ENCODE measurements at places on chromosomes 1 and 21.

DNA sequence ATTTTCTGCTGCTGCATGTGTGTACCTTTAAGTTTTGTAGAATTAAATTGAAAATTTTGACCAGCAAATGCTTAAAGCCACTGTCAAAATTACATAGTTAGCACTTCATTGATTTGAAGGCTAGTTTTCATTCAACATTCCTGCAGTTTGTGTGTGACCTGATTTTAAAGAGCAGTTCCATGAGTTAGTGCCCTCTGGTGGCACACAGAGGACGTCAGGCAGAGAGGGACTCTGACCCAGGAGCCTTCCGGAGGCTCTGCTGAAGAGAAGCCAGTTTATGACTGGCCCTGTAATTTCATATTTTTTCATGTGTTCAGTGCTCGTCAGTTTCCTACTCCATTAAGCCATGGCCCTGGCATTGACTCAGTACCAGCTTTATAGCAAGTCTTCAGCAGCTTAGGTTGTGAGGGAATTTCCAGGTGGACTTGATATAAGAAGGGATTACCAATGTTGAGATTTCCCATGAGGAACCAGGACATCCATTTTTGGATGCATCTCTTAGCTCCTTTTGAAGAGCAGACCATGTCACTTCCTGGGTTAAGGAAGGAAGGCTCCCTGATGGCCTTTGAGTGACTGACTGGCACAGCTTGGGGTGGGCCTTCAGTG, 104.7 kb downstream of the CAMTA1 start:
- no peak for DNase-seq

DNA sequence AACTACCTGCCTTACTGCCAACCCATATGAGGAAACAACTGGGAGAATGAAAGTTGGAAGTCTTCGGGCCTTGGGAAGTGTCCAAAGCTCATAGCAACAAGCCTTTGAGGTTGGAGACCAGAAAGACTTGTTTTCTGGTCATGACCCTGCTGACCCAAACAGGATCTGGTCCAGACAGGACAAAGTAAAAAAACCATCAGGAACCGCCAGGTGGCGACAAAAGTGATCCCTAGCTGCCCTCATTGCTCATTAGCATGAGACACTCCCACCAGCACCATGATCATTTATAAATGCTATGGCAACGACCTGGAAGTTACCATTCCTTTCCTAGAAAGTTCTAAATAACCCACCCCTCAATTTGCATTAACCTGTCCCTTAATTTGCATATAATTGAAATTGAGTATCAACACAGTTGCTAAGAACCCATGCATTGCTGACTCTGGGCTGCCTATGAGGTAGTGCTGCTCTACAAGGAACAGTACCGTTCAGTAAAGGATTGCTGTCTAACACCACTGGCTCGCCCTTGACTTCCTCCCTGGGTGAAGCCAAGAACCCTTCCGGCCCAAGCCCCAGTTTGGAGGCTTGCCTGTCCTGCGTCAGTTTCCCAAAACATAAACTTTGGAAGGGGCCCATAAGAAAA, 89.0 kb downstream of the URB2 start:
- DNase-seq = no peak

DNA sequence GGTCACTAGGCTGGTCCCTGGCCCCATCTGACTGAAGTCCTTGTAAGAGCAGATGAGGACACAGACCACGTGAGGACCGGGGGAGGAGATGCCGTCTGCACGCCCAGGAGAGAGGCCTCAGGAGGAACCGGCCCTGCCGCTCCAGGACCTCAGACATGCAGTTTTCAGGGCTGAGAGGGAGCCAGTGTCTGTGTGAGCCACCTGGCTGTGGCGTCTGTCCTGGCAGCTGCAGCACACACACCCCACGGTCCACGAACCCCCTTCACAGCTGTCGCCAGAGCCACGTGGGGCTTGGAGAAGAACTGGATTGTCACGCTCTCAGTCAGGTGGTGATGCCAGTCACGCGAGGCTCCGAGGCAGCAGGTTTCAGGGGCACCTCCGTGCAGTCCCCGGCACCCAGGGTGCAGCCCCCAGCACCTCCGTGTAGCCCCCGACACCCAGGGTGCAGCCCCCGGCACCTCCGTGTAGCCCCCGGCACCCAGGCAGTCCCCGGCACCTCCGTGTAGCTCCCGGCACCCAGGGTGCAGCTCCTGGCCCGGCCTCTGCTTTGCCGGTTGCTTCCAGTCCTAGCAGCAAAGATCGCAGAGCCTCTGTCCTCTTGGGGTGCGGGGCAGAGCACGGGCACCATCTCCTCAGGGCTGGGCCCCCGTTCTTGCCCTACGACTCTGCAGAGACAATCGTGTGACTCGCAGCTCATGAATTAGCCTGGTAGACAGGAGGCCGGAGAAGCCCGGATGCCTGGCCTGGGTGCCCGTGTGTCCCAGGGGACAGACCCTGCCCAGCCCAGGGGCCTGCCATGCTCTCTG, 19.0 kb upstream of the SUMO3 start:
- DNase-seq = no peak

DNA sequence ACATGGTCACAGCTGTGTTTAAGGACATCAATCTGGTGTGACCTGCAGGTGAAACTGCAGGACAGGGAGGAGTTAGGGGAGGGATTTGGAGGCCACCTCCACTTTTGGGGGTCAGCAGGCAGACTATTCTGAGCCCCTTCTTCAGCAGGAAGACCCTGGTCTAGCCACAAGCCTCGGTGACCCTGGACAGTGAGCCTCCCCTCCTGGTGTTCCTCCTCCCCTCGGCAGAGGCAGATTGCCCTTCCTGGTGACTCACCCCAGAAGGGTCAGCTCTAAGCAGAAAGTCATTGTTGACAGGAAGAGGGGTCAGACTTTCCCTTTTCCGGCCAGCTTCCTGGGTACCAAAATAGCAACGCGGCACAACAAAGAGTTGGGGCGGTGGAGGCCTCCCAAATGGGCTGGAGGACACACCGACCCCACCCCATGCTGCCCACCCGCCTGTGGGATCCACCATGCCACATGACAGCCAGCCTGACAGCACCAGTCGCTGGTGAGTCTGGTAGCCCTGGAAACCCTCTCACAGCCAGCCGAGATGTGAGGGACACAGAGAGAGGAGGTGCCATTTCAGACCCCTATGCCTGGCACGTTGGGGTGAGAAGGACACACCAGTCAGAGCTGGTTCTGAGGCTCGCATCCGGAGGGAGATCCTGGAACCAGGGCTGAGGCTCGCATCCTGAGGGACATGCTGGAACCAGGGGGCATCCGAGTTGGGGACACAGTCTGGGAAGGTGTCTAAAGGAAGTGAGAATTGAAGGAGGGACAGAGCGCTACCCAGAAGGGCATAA, 14.7 kb upstream of the CSF1 start:
- no peak for DNase-seq

- DNase-seq = no peak
Observed at GRCh38 chr21:45867041-45867666, 114.4 kb upstream of the COL6A1 start.

- no peak for DNase-seq
Observed at GRCh38 chr1:31523769-31524168, 52.5 kb upstream of the TINAGL1 start.

- no peak for DNase-seq
Observed at GRCh38 chr1:17525996-17526686, 13.4 kb upstream of the ARHGEF10L start.

- DNase-seq = no peak
Observed at GRCh38 chr1:147574401-147574800, 33.1 kb downstream of the BCL9 start.

DNA sequence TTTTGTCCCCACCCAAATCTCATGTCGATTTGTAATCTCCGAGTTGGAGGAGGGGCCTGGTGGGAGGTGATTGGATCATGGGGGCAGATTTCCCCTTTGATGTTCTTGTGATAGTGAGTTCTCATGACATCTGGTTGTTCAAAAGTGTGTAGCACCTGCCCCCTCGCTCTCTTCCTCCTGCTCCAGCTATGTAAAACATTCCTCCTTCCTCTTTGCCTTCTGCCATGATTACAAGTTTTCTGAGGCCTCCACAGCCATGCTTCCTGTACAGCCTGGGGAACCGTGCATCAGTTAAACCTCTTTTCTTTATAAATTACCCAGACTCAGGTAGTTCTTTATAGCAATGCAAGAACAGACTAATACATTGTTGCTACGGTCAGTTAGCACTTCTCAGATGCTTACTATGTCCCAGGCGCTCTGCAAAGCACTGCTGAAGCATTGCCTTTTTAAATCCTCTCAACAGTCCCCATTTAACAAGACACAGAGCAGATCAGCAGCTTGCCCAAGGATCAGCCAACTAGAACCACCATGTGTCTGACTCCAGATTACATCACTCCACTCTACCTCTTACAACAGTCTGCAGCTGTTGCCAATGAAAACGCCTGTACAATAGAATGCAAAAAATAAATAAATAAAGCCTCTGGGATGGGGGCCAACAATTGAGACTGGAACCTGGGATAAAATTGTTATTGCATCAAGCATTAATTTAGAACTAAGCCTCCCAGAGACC, 52.4 kb upstream of the USP1 start:
- no peak for DNase-seq

DNA sequence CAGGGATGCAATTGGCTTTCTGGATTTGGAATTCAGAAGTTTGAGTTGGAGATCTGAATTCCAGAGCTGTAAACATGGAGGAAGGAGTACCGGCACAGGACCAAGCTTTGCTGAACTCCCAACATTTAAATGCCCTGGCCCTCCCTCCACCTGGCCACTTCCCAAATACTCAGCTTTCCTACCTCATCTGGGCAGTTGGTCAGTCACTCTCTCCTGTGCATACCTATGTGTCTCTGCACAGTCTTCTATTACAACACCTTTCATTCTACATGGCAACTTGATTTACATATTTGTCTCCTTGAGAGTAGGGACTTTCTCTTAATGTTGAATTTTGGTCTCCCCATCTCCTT, 6.1 kb upstream of the KHDRBS1 start:
- no peak for DNase-seq

DNA sequence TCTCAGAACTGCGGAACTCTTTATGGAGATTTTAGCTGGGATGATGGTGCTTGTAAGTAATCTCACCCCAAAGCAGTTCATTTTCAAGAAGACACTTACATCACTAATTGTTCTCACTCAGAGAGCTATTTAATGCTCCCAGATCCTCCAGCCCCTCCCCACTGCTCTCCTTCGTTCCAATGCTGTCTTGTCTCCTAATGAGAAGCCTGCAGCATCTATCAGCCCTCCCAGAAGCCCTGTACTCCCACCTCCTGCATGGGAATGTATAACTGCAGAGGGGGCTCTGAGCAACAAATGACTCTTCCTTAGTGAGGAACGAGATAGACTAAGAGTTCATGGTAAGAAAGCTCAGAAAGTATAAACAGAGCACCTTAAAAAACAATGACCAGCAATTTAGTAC, 377.4 kb upstream of the RUNX1 start:
- DNase-seq = no peak

- DNase-seq = no peak
Observed at GRCh38 chr1:119330466-119331189, 38.0 kb upstream of the HAO2 start.

- DNase-seq = no peak
Observed at GRCh38 chr21:31490443-31490842, 146.4 kb upstream of the TIAM1 start.

DNA sequence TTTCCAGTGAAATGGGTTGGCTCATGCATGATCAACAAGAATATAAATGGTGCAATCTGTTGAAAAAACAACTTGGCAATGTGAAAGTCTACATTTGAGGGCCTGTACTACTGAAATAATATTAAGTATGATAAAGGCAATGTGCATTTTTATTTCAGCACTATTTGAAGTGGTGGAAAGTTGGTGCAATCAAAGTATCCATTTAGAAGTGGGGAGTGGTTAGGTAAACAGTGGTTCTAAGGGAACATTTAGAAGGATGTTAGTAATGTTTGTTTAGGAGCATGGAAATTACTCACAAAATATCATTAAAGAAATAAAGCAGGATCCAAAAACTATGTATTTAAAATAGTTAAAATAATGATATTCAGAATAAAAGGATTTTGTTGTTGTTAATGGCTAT, 60.2 kb downstream of the CHRM3 start:
- DNase-seq = no peak

- DNase-seq = no peak
Observed at GRCh38 chr1:48848035-48848434, 71.3 kb upstream of the BEND5 start.

DNA sequence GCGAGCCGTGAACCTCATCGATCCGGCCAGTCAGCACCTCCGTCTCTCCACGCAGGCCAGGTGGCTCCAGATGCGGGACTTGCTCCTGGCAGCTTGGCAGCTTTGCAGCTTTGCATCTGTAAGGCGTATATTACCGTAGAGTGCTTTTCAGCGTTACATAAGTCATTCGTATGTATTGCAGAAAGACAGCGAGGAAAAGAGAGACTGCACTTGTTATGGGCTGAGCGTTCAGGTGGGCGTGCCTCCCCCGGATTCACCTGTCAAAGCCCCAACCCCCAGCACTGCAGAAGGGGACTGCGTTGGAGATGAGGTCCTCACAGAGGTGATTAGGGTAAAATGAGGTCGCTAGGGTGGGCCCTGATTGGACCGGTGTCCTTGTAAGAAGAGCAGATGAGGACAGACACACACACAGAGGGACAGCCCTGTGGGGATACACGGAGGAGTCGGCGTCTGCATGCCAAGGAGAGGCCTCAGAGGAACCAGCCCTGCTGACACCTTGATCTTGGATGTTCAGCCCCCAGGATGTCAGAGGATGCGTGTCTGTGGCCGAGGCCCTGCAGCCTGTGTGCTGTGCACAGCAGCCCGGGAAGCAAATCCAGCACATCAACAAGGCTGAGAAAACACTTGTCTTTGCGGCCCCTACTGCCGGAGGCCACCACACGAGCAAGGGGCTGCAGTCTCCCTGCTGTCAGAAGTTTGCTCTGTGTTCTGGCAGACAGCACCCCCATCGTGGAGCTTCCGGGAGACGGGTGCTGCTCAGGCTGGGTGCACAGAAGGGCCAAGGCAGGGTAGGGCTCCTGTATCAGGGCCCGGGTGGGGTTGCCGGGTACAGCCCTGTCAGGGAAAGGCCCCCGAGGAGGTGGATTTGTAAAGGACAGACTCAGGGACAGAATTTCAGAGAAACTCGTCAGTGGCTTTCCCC, 10.9 kb upstream of the AGPAT3 start:
- no peak for DNase-seq

GRCh38 chr1:241560146-241560848, 28.1 kb downstream of the KMO start:
- DNase-seq = no peak

GRCh38 chr1:7320661-7321060, 450.4 kb upstream of the VAMP3 start:
- no peak for DNase-seq

DNA sequence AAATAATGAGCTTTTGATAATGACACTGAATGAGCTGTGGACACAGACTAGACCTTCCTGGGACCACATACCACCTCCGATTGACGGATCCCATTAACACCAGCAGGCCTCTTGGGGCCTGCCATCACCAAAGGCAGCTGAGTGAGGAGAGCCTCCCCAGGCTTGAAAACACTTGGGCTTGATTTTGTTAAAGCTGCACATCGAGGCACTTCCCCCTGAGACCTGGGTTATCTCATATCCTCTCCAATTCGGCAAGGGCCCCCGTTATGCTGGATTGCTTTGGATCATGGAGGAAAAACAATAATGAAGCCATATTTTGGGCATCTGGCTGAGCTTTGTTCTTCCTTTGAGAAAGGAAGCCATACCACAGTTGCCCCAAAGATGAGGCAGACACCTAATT, 143.0 kb downstream of the AJAP1 start:
- no peak for DNase-seq
